ENCODE measurements at places on chromosomes 12 and 14.

GRCh38 chr12:116599285-116600136 lies 40.3 kb downstream of the MAP1LC3B2 start:
- DNase-seq = peak; percentile 65

GRCh38 chr14:104252256-104253215 lies 114.1 kb downstream of the KIF26A start:
- DNase-seq = no peak

DNA sequence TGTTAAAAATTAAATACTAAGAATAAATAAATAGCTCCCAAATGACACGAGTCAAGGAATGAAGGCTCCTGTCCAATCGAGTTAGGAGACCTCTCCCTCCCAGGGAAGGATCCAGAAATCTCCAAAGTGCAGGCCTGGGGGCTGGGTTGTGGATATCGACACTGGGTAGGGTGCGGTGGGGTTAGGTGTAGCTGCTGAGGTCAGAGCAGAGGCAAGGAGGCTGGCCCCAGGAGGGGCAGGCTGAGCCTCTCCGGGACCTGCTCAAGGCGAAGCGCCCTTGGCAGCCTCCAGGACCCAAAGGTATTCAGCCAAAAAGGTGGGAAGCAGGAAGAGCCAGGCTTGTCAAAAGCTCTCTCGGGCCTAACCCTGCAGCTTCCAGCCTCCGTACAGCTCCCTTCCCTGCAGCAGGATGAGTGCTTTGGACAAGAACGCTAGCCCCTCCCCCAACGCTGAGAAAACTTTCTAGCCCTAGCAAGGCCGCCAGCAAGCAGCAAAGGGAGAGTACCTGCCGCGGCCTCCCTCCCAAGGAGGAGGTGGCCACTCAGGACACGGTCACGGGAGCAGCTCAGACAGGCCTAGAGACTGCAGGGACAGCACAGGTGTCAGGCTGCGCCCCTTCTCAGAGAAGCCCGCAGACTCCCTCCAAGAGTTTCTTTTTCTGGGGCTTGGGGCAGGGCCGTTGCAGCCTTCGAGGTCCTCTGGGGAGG lies 3.7 kb upstream of the PNMA1 start:
- no peak for DNase-seq

DNA sequence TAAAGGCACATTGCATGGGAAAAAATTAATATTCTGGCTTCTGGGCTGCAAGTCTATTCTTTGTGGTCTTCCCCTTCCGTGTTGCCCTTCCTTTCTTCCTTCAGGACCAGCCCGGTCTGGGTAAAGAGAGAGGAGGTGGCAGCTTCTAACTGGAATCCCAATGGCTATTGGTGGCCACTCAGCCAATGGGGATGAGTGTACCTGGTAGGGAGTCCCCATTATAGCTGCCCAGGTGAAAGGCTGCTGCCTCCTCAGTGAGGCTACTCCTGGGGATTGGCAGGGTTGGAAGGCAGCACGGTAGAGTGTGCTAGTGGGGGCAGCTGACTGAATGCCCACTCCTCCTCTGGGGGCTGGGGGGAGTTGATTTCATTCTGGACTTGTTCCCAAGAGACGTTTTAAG lies 112.6 kb downstream of the RBM19 start:
- DNase-seq = no peak

DNA sequence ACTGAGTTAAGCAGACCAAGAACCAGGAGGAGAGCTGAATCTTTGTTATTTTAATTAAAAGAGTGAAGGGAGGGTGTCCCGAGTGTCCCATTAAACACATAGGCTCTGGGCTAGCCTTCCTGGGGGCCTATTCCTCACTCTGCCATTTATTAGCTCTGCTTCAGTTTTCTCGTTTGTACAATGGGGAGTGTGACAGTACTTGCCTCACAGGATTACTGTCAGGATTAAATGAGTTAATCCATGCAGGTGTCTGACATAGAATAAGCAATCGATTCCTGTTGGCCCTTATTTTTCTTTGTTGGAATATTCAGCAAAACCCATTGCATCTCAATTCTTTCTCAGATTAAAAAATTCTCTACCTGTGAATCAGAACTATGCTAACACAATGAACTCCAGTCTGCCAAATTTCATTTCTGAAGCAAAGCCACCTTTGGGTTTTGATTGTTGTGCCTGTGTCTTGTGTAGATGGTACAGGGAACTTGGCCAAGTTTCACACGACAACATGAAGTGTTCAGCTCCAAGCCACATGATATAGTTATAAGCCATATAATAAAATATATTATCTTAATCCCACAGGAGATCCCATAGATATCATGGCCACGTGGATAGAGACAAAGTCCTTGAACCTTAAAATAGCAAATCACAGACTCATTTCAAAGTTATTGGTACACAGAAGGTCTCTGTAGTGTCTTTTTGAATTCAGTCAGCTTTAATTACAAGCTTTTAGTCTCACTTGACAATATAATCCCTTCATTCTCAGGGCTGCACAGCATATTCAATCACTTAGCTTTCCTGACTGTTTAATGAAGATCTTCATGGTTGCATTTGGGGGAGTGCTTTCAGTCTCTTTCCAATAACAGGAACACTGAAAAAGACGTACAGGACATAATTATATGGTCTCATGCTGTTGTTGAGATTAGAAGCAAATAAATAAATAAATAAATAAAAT lies 34.4 kb upstream of the CRY1 start:
- DNase-seq = no peak

- DNase-seq = no peak
Measured at GRCh38 chr12:54038284-54038870, 5.5 kb downstream of the HOXC5 start.

DNA sequence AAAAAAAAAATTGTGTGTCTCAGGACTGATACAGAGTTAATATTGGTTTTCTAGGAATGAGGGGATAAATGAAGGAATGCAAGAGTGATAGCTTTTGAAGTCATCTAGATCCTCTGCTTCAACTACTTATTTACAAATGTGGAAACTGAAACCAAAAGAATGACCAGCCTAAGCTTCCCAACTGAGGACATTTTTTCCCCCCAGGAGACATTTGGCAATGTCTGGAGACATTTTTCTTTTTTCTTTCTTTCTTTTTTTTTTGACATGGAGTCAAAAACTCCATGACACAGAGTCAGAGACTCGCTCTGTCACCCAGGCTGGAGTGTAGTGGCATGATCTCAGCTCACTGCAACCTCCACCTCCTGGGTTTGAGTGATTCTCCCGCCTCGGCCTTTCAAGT lies 15.3 kb downstream of the DLK1 start:
- DNase-seq = no peak

DNA sequence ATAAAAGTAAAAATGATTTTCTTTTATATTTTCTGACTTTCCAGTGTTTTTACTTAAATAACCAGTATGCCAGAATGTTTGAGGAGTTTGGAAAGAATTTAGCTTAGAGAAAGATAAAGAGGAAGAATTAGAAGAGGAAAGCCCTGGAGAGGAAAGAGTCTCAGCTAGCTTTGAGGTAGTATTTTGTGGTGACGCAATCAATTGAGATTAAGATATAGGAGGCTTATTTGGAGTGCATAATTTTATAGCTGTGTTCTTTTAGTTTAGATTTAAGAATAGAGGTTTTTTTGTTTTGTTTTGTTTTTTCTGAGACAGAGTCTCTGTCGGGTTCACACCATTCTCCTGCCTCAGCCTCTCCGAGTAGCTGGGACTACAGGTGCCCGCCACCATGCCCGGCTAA lies 18.1 kb downstream of the CLEC2B start:
- DNase-seq = no peak

DNA sequence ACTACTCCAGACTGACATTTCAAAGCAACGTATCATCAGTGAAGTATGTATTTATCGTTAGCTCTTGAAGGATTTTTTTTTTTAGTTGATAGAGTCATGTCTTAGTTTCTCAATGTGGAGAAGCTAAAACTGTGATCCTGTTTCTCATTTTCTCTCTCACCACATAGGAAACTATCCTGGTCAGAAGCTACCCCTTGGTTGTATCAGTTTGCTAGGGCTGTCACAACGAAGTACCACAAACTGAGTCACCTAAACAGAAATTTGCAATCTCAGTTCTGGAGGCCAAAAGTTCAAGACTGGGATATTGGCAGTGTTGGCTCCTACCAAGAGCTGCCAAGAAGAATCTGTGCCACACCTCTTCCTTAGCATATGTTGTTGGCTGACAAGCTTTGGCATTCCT lies 369.1 kb downstream of the RGS6 start:
- DNase-seq = no peak

DNA sequence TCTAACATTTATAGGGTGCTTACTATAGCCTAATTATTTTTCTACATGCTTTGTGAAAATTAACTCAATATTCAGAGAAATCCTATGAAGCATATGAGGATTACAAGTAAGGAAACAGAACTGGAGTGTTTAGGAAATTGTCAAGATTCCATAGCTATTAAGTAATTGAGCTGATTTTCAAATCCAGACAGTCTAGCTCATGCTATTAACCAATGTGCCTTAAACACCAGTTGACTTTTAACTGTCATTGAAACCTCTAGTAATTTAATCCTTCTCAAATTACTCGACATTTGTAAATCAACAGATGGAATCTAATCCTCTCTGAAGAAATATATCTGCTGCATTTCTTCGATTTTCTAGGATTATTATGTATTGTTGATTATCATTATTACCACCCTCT lies 488.9 kb downstream of the MDGA2 start:
- DNase-seq = no peak

GRCh38 chr12:45613296-45613695 lies 116.2 kb upstream of the ARID2 start:
- no peak for DNase-seq

Data from GM13977 (cell line).